ENCODE measurements at places on chromosomes 6 and 20.
A peak's percentile ranks its signal among the peaks of the same experiment; 100 is the strongest.

DNA sequence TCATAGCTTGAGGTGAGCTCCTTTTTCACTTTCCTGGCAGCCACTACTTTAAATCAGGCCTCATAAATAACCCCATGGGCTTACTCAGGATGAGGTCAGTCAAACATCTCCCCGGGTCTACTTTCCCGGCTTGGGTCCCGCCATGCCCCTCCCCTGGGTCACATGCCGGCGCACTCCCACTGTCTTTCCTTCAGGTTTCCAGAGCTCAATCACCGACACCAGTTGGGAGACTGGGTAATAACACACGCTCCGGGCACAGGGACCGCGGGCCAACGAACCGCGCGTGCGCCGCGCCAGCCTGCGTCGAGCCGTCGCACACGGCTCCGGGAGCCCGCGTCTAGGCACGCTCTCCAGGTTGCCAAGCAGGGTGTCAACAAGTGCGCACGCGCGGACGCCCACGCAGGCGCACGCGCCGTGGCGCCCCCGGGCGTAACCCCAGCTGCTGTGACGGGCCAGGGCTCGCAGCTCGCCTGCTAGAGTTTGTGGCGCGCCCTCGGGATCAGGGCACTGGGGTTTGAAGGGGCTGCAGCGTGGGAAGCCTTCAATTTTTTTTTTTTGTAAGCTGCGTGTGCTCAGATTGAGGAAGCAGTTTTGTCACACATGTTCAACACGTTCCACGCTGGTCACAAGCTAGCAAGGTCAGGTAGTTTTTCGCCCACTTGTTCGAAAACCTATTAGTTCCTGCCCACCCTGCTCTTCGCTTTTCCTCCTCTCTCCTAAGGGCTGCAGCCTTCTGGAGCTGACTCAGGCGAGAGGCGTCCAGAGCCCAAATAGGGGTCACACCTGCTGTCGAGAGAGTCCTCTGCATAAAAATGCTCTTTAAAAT lies 31.8 kb downstream of the TFAP2B start:
- DNase-seq, result no peak

DNA sequence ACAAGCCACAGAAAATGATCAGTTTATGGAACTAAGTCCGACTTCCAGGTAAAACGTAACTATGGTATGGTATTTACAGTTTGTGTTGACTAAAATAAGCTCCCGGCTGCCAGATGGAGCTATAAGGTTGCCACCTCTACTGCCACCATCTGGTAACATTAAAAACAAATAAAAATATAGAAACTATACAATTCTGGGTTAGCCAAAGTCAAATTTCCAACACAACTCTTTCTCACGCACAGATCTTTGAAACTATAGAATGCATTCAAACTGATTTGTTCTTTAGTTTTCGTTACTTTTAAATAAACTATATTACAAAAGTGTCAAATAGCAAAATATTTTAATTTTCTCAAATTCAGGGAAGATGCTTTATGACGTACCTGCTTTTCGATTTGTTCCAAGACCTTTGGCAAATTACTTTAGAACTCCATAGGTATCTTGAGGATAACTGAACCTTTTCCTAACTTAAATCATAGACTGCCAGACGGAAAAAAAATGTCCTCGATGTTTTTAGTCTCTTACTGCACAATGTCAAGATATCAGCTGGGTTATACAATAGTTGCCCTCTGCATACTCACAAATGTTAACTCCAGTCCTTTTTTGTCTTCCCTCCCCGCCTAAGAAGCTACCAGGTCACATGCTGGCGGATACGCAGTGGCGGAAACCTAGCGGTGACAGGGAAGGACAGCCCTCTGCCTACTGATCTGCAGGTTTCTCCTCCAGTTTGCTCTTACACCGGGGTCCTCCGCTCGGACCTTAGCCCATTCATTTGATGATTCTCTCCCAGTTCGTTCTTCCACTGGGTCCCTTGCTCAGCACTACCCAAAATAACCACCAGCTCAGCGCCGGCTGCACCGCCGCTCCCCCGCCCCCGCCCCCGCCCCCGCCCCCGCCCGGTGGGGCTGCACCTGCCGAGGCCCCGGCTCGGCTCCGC lies 888 bp downstream of the SLC17A5 start:
- peak; percentile 54 for DNase-seq

DNA sequence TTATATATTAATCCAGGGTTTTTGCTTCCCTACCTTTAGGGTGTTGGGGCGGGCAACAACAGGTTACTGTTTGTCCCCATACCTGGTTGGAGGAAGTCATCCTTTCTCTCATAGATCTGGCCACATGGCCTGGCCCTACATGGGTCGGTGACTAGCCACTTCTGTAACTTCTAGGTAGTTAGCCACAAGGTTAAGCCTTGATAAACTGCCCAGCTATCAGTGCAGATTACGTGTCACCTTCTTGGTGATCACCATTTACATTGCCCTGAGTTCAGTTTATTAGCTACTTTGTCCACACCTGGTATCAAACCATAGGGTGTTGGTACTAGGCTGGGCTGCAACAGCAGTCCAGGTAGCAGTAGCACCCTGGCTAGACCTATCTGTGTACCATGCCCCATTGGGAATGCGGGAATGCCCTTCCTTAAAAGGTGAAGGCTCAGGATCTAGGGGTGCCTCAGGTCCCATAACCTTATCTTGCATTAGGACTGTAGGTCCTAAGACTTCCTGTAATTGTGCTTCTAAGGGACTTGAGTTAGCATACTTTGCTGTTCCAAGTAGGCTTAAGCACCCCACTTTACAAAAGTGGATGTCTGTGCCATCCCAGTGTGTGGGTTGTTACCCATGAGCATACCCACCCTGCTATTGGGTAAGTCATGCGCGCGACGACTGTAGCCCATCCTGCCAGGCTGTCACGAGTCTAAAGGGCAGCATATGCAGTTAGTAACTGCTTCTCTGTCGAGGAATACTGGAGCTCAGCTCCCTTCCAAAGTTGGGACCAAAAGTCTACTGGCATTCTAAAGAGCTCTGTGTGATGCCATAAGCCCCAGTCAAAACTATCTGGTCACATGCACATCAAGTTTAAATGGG lies 5.2 kb downstream of the ZKSCAN3 start:
- DNase-seq, result no peak

DNA sequence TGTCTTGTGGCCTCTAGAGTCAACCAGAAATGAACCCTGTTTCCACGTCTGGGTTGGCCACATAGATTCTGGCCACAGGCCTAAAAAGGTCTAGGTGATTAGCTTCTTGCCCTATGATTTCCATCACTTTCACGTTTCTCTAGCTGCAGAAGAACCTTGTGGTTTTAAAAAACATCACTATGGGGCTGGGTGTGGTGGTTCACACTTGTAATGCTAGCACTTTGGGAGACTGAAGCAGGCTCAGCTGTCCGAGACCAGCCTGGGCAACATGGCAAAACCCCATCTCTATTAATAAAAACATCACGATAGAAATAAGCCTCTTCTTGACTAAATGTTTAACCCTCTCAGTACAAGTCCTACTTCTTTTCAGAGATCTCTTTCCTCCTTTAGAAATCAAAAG lies 27.6 kb downstream of the POLR1C start:
- DNase-seq, result no peak

- no peak for DNase-seq
Observed at GRCh38 chr6:169253337-169254238, at the start of gene THBS2. Gene THBS2, minus strand, starts transcription at chr6:169253846. Its CDS starts 3,062 bp downstream, at chr6:169250784.

DNA sequence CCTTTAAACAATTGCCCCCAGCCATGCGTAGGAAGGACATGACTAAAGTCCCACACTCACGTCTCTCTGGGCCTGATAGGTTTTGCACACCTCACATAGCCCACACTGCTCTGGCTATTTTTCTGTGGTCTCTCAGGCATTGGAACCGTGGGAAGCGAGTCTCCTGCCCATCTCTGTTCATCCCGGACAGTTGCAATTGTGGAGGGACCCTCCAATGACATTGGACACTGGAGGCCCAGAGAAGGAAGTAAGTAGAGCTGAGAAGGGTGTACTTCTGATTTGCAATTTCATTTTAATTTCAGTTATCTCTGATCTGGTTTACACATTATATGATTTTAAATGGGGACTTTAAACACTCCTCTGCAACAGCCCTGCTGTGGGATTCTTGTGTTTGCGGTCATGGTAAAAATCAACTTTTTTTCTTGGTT lies 23.3 kb upstream of the CST3 start:
- no peak for DNase-seq

DNA sequence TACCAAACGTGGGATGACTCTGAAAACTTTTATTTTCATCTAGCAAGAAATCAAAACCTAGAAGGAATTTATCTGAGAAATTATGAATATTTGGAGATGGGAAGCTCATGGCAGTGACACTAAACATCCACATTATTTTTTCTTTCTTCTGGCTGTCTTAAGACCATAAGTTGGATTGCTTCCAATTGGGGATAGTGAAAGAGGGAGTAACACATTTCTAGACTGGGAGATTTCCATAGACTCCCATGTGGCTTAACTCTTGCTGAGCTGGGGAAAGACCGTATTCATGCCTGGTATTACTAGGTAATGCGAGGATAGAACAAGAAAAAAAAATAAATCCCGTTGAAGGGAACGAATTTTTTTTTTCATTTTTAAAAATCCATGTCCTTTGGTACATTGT lies 120.0 kb downstream of the UTRN start:
- no peak for DNase-seq

GRCh38 chr20:62357187-62357667 lies 9.9 kb downstream of the LAMA5 start:
- DNase-seq, result no peak

DNA sequence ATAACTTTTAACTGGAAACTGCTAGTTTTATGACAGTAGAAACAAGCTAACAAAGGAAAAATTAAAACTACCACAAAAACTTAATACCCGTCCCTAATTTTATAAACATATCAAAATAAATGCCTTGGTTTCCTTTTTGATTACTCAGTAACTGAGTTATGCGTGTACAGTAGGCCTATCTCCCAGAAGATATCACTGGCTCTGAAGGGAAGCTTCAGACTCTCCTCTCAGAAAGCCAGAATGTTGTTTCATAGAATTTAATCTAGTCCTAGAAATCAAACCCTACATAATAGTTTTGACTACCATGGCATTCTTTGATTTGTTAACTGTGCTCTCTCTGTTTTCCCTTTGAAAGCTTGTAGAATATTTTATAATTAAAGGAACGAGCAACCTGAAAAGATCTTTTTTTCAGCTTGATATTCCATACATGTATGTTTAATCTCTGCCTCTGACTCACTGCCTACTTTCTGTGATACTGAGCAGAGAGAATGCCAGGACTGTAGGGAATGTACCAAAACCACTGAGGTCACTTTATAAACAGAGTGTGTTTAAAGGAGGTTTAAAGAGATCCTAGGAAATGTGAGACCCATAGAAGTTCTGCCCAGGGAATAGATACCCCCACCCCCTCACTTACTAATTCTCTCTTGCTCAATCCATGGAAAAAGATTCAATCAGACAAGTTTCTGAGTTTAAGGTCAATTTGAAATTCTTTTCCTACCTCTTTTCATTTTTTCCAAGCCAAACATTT lies 311.5 kb downstream of the HDGFL1 start:
- DNase-seq, result no peak

GRCh38 chr6:118660218-118660569 lies 8.8 kb upstream of the CEP85L start:
- DNase-seq, result peak; percentile 89

DNA sequence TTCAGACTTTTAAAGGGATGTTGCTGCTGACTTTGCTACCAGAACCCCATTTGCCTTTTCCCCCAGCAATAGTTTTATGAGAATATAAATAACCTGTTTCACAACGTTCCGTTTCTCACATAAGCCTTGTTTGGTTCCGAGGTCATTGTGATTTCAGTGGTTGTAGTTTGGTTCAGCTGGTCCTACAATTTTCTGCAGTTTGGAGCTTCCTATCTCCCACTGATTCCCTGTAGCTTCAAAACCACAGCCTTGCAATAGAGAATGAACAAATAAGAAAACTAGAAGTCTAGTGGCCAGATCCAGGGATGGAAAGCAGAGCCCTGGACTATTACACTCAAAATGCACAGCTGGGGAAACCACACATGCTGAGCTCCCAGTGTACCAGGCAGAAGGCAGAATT lies 24.1 kb upstream of the SH3BGRL2 start:
- DNase-seq, result no peak

- DNase-seq, result peak; percentile 1
Observed at GRCh38 chr6:12911427-12911826, 194.9 kb downstream of the PHACTR1 start.

GRCh38 chr6:56486681-56487080 lies 156.0 kb downstream of the DST start:
- no peak for DNase-seq

- peak; percentile 84 for DNase-seq
Observed at GRCh38 chr6:111993342-111993741, 60.6 kb upstream of the CCN6 start.

- no peak for DNase-seq
Observed at GRCh38 chr6:18016698-18017097, 29.3 kb upstream of the KIF13A start.

DNA sequence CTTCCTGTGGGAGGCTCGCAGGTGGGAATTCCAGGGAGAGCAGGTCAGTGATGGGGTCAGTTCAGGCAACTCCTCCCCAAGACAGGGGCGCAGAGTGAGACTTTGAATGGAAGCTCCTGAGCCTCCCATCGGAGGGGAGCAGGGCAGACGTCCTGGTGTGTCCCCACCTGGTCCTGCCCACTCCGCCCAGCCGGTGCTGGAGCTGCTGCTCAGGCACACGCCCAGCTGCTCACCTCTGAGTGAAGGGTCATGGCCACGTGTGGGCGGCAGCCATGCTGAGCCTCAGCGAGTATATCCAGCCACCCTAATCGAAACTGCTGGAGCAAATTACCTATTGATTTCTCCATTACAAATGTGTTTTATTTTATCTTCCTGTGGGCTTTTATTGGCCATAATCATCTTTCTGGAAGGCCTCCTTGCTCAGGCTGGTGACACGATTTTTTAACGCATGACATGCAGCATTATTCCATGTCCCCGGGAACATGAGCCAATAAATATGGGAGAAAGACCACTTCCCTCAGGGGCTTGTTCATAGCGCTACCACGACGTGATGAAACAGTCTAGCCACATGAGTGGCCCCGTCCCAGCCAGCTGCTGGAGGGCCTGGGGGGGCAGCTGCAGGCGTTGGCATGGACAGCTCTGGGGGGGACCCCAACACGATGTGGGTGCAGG lies 148.1 kb downstream of the TAF4 start:
- DNase-seq, result no peak

GRCh38 chr20:57350081-57350710 lies 859 bp upstream of the RAE1 start:
- DNase-seq, result no peak

- DNase-seq, result no peak
Observed at GRCh38 chr6:22356362-22356940, 59.6 kb upstream of the PRL start.

DNA sequence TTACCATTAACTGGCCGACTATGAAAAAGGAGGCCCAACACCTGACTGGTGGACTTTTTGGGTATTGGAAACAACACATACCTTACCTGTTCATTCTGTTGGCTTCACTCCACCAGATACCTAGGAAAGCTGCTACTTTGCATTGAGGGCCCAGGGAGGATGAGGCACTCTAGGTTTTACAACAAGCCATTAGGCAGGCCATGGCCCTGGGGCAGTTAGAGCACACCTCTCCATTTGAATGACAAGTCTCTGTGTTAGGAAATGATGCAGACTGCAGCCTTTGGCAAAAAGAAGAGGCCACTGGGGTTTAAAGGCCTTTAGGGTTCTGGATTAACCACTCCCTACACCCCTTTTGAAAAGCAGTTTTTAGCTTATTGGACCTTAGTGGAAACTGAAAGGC lies 144.3 kb downstream of the OR2B2 start:
- DNase-seq, result no peak

GRCh38 chr6:145865595-145865994 lies 51.0 kb upstream of the FBXO30 start:
- DNase-seq, result no peak
